ENCODE measurements at places on chromosomes 3 and 15.

DNA sequence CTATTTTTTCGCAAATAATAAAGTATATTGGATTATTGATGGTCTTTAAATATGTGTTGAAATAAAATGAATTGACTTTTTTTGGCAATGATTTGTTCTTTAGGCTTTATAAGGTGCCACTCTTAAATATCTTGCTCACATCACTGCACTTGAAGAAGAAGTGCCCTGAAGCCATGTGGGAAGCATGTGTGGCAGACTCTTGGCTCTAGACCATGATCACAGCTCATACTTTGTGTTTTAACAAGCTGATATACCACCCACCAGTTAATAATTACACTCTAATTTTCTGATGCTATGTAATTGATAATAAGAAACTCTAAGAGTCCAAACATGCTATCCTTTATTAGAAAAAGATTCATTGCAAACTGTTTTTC, 52.1 kb upstream of the TGFBR2 start:
- no peak for DNase-seq

- no peak for DNase-seq
Measured at GRCh38 chr3:22475665-22476240, 724.7 kb upstream of the ZNF385D start.

GRCh38 chr3:19396726-19397125, 248.4 kb downstream of the KCNH8 start:
- no peak for DNase-seq

GRCh38 chr15:46946953-46947352, 770.4 kb upstream of the SEMA6D start:
- no peak for DNase-seq

DNA sequence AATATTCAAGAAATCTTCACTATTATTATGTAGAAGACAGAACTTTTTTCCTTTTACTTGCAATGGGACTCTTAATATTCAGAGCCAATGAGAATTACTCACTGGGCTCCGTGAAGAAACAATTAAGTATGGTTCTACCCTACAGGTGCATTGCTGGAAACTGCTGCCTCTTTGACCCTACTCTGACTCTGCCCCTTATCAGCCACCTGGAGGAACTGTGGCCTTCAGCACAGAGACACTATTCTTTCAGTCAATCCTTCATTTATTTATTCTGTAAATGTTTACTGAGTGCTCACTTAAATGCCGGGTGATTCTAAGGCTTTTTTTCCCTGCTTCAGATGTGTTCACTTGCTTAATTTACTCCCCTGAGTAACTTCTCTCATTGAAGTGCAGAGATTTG, 163.2 kb downstream of the SYNPR start:
- no peak for DNase-seq

DNA sequence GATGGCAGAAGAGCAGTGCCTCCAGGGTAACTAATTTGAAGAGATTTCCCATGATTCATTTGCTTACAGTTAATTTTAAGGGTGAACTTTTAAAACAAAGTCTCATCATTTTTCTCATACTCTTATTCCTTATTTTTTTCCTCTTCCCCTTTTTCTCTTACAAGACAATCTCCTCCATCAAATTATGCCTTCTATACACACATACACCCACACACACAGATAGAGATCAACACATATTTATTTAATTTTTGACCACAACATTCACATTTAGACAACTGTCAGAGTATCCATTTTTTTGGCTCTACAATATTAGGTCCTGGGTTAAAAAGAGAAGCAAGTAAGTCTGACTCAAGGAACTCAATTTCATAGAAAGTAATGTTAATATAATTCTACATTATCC, 37.6 kb downstream of the AAGAB start:
- DNase-seq: no peak

GRCh38 chr15:66603301-66604179, 37.7 kb upstream of the LCTL start:
- peak; percentile 16 for DNase-seq

GRCh38 chr3:41352510-41352909, 153.2 kb downstream of the CTNNB1 start:
- DNase-seq: no peak

- DNase-seq: no peak
Measured at GRCh38 chr15:94338243-94338846, 107.0 kb downstream of the MCTP2 start.

GRCh38 chr3:141250342-141250741, 18.7 kb downstream of the PXYLP1 start:
- no peak for DNase-seq

GRCh38 chr15:48021336-48022086, 99.3 kb upstream of the SLC24A5 start:
- no peak for DNase-seq

GRCh38 chr15:101305820-101306255, 10.8 kb upstream of the SNRPA1 start:
- no peak for DNase-seq

GRCh38 chr3:116905334-116905733, 195.8 kb downstream of the TUSC7 start:
- no peak for DNase-seq

- no peak for DNase-seq
Measured at GRCh38 chr3:156632601-156633000, 41.8 kb upstream of the TIPARP start.

DNA sequence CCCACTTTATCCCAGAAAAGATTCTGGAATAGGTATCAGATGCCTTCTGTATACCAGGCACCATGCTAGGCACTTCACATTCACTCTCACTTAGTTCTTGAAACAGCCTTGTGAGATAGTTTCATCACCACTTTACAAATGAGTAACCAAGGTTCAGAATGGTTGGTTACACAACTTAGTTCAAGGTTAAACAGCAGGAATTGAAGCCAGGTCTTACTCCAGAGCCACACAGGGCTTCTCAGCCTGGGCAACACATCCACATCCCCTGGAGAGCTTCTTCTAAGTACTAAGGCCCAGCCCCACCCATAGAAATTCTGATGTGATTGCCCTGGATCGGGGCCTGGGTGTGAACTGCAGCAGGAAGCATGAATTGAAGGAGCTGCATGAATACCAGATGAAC, 18.6 kb downstream of the WHAMM start:
- no peak for DNase-seq

GRCh38 chr3:32325201-32325600, 66.5 kb upstream of the CMTM7 start:
- no peak for DNase-seq

GRCh38 chr15:40878785-40879184, 4.8 kb upstream of the RHOV start:
- no peak for DNase-seq

GRCh38 chr3:46049093-46049492, 21.8 kb upstream of the XCR1 start:
- no peak for DNase-seq

GRCh38 chr3:179973931-179974361, 62.8 kb downstream of the PEX5L start:
- no peak for DNase-seq

DNA sequence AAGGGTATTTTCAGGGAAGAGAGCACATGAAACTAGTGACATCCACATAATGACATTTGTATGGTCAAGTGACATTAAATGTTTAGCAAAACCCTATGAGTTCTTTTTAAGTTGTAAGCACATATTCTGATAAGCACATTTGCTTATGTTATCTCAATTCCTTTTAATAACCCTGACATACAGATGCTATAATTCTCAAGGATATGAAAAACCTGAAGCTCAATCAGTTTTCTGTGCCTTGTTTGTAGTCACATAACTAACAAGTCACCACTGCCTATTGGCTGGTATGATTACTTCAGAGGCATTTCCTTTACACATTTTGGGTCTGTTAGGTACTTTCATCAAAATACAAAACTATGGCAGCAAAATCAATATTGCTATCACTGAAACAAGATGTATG, 74.1 kb downstream of the FAIM start:
- no peak for DNase-seq

DNA sequence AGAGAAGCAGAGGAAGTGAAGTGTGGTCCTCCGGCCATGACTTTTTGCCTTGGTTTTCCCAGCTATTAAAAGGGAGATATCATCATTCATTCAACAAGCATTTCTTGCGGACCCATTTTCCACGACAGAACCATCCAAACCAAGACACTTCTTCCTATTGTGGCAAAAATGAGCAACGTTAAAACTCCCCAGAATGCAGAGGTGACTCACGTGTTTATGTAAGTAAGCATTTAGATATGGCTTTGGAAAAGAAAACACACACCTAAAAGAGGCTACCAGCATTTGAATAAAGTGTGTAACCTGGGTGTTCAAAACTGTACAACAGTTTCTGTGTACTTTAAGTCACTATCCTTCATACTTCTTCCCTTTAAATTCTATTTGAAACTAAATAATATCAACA, 181.3 kb downstream of the RORA start:
- no peak for DNase-seq

Measured in stimulated activated CD4-positive, alpha-beta T cell treated with anti-CD3 and anti-CD28 coated beads, TNF-alpha, amount 100 ng/mL, for 1 hour (primary cell).